ENCODE measurements at places on chromosomes 1 and 21.

DNA sequence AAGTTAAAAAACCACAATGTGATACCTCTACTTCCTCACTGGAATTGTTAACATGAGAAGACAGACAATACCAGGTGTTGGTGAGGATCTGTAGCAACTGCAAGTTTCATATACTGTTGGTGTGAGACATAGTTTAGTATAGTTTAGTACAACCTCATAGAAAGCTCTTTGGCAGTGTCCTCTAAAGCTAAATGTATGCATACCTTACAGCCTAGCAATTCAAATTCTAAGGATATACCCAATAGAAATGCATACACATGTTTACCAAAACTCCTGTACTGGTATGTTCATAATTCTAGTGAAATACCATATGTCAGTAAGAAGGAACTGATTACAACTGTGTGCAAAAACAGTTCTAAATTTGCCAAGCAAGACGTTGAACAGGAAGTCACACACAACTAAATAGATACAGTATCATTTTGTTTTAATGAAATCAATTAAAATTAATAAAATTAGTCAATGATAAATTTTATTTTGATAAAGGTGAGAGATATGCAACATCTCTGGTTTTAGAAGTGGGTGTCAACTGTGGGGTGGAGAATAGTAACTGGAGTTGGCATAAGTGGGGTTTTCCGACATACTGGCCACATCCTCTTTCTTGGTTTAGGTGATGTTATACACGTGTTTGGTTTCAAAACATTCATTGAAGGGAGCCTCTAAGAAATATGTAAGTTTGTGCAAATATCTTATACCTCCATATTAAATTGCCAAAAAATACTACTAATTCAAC is 450.7 kb downstream of the PTPRC start:
- DNase-seq = peak; percentile 78

DNA sequence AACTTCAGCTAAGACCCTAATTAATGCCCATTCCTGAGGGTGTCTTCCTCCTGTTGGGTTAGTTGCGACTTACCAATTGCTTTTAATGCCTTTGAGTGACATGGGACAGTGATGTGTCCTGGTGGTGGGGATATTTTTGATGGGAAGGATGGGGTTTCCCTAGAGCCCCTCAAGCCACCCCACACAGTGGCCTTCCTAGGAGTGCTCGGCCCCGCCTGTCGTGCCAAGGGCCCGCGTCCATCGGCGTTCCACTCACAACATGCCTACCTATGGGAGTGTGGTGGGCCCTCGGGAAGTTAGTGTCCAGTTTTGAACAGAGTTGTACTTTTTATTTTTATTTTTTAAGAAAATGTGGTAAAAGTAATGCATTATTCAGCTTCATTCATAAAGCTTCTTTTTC is 50.1 kb upstream of the TSPAN2 start:
- no peak for DNase-seq

- no peak for DNase-seq
Observed at GRCh38 chr1:27542463-27543273, 52.7 kb upstream of the WASF2 start.

DNA sequence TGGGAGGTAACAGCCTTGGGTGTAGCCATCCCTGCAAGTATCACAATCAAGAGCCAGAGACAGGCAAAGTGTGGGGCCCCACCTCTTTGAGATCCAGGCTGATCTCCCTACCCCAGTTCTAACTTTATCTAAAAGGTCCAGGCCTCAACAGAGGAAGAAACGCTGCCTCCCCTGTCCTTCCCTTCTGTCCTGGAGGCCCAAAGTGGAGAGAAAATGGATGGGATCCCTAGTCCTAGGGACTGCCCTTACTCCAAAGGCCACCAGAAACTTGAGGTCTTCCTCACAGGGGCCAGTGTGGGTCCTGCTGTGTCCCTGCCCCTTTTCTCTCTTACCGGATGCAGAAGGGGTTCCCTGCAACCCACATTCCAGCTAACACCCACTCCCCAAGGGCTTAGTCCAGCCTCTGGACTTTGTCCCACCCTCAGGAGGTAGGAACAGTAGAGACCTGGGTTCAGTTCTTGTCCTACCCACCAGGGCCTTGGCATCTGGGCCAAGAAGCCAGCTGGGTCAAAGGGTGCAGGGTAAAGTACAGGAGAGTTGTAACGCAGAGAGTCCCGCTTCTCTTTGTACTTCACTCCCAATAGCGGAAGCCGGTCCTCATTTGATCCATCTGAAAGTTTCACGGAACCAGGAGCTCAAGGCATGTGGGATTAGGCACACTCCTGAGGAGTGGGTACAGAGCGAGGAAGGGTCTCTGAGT is 1.9 kb downstream of the HDGF start:
- DNase-seq = no peak

GRCh38 chr1:66840929-66841328 is 39.9 kb upstream of the INSL5 start:
- DNase-seq = no peak
